ENCODE measurements at places on chromosomes 1 and 21.

DNA sequence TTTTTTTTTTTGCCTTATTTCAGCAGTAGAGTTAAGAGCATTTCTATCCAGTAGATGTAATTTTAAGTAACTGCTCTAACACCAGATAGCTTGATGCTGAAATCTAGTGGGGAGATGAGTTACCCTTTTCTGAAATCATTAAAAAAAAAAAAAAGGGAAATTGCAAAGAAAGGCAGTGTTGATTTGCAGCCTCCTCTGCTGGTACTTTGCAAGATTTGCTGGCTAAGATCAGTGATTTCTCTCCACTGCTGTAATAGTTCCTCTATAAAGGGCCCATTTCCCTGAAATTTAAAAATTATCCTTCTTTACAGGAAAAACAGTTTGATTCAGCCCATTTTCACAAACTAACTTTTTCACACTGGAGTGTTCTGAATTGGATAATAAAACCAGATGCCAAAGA is 120.6 kb downstream of the PTBP2 start:
- DNase-seq, result no peak

GRCh38 chr1:30286241-30286987 is 437.0 kb downstream of the MATN1 start:
- DNase-seq, result no peak

GRCh38 chr1:185895208-185895900 is 161.2 kb downstream of the HMCN1 start:
- no peak for DNase-seq

GRCh38 chr1:86194491-86195034 is 38.0 kb upstream of the COL24A1 start:
- no peak for DNase-seq

GRCh38 chr1:156053768-156054499 is at the start of gene UBQLN4:
TSS of gene UBQLN4 (minus strand) at chr1:156053798. CDS start at chr1:156053701, 97 bp downstream.
- DNase-seq, result peak; percentile 70

DNA sequence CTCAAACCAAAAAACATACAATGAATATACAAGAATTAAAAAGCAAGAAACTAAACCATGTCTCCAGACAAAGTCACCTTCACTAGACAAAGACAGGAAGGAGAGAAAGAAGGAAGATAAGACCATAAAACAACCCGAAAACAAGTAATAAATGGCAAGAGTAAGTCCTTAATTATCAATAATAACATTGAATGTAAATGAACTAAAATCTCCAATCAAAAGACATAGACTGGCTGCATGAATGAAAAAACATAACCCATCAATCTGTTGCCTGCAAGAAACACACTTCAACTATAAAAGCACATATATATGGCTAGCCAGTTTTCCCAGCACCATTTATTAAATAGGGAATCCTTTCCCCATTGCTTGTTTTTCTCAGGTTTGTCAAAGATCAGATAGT is 100.8 kb upstream of the SAMSN1 start:
- no peak for DNase-seq

DNA sequence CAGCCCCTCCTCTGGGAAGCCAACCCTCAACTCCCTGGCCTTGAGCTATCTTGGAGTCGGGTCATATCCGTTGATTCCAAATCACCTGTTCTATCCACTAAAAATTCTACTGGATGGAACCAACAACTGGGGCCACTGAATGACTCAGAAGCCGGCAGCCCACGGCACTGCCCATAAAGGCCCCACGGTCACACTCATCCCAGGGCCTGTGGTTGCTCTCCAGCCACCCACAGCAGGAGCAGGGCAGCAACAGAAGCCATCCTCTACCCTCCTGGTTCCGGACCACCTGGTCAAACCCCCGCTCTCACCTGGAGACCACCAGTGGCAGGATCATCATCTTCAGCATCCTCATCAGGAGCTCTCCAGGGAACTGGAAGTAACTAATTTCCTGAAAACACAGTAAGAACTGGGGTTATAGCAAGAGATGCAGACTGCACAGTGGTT is 8.4 kb downstream of the SLC1A7 start:
- DNase-seq, result no peak

DNA sequence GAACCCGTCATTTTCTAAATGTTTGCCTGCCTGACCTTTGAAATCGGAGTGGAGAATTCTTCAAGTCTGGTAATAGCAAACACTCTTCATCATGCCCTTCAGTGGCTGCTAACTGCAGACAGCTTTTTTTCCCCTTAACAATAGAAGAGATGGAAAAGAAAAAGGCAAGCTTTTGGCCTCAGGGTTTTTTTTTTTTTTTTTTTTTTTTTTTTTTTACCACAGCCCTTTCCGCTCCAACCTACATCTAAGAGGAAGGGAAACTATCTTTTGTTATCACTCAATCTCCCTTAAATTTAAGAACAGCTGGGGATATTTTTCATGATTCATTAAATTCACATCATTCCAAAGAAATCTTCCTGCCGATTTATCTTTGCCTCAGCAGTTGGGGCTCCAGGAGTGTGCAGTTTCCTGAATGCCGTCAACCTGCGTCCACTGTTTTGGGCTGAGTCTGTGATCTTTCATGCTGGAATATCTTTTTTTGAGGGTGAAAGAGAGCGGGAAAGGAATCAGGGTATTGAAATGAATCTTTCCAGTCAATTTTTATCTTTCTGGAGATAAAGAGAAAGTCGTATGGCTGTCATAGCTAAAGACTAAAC is 144.5 kb upstream of the SMYD2 start:
- DNase-seq, result no peak

DNA sequence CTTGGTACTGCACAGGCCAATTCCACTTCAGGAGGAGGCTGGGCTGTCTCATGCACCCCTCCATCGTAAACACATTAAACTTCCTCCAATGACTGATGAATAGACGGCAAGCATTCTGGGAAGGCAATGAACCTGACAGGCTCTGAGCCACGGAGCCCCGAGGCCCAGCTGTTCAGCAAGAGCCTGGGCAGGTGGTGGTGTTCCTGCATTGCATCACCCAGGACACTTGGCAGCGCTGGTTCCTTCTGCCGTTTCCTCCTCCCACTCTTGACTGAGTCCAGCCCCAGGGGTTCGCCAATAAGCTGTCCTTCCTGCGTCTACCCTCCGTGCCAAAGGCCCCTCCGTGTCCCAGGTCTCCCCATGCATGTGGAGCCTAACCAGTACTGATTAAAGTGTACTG is 109.8 kb downstream of the JAK1 start:
- no peak for DNase-seq

DNA sequence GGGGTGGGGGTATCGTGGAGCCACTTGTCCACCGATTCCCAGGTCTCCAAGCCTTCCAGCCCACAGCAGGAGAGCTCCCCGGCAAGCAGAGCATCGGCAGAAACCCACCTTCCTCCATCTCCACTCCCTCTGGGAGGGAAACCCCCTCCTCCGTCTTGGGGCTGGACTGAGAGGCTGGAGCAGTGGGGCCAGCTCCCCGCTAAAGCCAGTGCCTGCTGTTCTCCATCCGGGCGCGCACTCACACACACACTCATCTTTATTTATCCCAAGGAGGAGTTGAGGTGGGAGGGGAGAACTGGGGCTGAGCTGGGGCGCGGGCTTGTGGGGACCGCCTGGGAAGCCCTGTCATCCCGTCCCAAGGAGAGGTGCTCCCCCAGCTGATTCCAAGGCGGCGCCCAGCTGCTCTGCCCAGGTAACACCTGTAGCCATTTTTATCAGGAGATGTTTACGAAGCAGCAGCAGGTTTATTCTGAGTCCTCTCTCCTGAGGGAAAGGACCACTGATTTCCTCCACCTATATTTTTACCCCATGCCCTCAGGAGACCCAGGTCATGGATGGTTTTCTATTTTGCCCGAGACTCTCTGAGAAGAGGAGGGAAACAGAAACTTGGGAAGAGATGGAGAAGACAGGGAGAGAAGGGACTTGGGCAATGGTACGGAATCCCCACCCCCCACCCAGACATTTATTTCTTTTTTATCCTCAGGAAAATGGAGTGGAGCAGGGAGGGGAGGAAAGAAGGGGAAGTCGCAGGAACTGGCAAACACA is 2.1 kb downstream of the KCNN3 start:
- no peak for DNase-seq

DNA sequence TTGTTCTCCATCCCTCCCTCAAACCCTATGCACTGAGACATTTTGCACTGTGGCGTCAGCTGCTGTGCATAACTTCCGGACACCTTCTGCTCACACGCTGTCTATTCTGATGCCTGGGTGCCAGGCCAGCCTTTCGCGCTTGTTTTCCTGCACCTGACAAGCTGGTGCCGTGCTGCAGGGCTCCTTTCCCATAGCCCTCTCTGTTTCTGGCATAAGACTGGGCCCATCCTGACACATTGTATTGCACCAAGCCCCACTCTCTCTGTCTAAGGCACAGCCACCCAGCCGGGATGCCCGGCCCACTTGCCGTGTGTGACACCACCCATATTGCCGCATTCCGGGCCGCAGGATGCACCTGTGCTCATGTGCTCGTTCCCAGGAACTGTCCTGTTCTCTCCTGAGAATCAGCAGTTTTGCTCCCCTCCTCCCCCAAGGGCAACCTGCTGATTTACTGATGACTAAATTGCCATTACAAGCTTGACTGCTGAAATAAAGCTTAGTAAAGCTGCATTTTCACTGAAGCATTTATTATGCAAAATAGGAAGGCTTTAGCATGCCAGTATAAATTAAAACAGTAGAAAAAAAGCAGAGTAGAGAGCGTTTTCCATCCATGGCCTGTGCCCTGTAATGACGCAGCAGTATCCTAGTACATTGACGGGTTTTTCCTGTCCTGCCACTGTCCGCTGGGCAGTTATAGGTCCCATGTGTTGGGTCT is 88.0 kb downstream of the CD247 start:
- no peak for DNase-seq

DNA sequence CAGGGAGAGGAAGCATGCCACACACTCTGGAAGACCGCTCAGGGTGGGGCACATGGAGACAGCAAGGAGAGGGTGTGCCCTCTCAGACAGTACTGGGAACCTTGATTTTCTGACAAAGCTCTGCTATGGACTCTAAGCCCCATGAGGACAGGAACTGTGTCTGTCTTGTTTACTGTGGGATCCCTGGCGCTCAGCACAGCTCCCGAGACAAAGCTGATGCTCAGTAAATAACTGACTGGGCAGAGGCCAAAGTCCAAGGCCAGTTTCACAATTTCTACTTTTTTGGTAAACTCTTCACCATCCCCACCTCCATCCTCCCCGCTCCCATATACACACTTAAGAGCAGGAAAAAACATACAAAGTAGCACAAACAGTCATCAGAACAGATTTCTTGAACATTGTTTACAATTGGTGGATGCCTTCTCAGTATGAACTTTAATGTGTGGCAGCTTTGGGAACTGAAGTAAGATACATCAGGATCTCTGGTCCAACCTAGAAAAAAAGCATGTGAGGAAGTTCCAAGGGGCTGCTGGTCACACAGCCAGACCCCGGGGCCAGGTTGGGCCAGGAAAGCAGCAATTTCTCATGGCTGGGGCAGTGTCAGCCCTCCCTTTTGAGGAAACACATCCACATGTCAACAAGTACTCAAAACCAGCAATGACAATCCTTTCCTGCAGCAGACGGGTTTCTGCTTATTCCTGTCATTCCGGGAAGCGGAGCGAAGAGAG is 5.6 kb upstream of the AHCYL1 start:
- no peak for DNase-seq

GRCh38 chr21:42905195-42905594 is 12.1 kb downstream of the NDUFV3 start:
- DNase-seq, result no peak

GRCh38 chr1:109926662-109927300 is 16.1 kb downstream of the CSF1 start:
- no peak for DNase-seq

DNA sequence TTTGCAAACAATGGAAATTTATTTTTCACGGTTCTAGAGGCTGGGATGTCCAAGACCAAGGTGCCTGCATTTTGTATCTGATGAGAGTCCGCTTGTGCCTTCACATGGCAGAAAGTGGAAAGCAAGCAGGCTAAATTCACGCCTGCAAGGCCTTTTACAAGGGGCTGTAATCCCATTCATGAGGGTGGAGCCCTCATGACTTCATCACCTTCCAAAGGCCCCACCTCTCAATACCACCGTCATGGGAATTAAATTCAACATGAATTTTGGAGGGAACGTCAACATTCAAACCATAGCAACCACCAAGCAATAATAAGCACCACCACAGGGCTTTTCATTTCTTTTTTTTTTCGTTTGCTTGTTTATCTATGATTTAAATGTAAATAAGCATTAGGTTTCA is 115.3 kb downstream of the C1orf21 start:
- DNase-seq, result no peak

DNA sequence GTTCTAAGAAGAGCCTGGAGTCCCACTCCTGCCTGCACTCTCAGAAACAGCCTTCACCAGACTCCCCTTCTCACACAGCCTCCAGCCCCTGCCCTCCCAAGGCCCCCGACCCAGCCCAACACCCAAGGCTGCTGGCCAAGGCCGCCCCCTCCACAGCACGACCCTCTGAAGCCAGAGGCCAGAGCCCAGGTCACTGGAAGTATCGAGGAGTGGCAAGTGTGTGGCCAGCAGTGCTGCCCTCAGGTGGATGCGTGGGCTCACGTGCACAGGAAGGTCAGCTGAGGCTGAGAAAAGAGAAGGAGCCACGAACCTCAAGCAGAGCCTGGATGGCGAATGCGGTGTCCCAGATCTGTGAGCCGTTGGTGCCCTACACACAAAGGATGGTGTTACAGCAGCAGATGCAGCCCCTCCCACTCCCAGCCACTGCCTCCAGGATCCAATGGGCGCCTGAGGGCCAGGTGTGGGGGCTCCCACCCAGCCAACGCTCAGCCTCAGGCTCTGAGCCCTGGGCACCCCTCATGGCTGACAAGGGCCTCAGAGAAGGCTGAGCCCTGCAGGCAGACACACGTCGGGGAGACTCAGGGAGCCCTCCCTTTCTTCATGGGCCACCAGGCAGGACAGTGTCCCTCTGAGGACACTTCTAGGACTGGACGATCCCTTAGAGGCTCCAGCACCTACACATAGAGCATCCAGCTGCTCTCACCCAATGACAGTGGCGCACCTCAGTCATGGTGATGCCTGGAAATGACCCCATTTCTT is 18.0 kb downstream of the LSS start:
- no peak for DNase-seq

DNA sequence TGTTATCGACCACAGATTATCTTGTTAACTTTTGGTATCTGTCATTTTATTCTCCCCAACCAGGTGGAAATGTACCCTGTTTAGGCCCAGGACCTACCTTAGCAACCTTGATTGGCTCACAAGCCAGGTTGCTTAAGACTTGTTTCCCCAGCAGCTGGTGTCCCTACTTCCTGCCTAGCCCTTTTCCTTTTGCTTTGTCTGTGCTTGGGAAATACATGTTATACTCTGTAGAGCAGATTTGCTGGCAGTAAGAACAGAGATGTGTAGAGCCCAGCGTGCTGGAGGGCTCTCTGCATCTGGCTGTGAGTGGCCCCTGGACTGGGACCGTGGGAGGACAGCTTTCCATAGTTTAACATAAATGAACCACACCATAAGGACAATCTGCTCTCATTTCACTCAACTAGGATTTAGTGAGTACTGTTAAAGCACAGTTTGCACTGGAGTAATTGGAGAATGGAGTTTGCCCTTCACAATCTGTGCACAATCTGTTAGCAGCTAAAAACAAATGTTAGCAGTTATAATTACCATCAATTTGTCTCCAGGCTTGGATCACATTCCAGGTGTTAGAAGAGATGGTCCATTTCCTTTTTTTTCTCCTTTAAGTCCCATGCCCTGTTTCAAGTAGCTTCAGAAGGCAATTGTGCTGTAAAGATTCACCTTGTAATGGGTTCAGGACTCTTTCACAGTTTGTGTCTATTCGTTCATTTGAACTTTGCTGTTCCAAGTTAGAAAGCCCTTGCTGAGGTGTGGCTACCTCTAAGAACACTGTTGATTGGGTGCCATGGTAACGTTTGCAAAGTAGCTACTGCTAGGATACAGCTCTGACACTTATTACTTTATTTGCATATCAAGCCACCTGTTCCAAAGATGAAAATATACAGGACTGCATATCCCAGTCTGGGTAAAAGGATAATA is at the start of gene APOBEC4:
APOBEC4 (minus strand) TSS at position 770 of the 915 bp plus-strand sequence. CDS start 4,535 bp downstream, outside the sequence.
- no peak for DNase-seq

- no peak for DNase-seq
Measured at GRCh38 chr1:17875171-17875881, 120.2 kb downstream of the ACTL8 start.
